Pancreas (tissue), 10 donors: ENCODE measurements at places on chromosomes 7 and 10. TPM values are rescaled to one million over a fixed set of nuclear protein-coding genes. Genes with fewer than 3 reads are reported as not detected.
A peak's percentile ranks its signal among the peaks of the same experiment; 100 is the strongest.

Gene MCM10
- total RNA-seq: 0.34 TPM

DNA sequence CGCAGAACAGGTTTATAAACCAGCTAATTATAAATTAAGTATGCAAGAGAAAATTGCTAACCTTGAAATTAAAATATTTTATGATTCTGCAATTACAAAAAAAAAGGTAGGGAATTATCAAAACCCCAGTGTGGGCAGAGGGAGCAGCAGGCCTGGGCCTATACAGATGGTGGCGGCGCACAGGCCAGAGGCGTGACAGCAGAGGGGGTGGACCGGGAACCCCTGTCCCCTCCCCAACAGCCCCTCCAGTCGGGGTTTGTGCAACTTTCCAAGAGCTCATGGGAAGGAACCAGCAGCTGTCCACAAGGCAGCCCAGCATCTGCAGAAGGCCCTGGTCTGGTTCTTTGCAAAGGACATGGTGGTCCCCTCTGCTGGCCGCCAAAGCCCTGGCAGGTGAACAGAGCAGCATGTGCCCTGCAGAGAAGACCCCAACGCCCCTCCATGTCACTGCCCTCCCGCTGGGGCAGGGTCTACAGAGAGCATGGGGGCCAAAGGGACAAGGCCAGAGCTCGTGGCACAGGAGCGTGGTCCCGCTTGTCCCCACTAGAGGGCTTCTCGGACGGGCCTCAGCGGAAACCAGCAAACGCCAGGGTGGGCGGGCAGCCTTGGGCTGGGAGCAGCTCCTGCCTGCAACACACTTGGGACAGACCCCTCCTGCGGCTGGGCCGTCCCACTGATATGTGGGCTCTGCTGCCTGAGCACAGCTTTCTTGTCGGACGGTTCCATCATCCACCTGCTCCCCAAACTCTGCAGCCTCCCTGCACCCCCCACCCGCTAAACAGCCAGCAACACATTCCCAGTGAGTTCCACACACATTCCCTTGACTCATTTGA, 75.1 kb downstream of the EBF3 start:
- peak; percentile 47 for DNase-seq

- DNase-seq: no peak
Measured at GRCh38 chr7:107932805-107933204, 41.8 kb downstream of the DLD start.

DNA sequence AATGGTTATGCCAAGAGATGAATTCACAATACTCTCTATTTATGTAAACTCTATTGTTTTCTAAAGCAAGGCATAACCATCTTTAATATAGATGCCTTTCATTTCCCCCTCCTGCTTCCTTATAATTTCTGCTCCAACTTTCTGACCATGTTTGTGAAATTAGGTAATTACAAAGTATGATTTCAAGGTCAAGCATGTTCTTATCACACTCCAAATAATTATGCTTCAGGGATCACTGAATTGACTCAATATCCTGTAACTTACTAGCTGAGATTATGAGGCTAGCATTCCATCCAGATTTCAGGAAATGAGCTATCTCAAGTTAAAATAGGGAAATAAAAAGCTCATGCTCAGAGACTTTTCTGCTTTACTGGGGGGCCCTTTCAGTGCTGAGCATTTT, 655.9 kb upstream of the IGFBP3 start:
- no peak for DNase-seq

GRCh38 chr10:79025199-79025832, 43.5 kb upstream of the ZMIZ1 start:
- peak; percentile 63 for DNase-seq

- DNase-seq: no peak
Measured at GRCh38 chr7:97009753-97010732, 4.7 kb downstream of the DLX6 start.

- no peak for DNase-seq
Measured at GRCh38 chr7:48004638-48005037, 24.3 kb downstream of the SUN3 start.

Gene PAX4
- total RNA-seq: 0.09 TPM

DNA sequence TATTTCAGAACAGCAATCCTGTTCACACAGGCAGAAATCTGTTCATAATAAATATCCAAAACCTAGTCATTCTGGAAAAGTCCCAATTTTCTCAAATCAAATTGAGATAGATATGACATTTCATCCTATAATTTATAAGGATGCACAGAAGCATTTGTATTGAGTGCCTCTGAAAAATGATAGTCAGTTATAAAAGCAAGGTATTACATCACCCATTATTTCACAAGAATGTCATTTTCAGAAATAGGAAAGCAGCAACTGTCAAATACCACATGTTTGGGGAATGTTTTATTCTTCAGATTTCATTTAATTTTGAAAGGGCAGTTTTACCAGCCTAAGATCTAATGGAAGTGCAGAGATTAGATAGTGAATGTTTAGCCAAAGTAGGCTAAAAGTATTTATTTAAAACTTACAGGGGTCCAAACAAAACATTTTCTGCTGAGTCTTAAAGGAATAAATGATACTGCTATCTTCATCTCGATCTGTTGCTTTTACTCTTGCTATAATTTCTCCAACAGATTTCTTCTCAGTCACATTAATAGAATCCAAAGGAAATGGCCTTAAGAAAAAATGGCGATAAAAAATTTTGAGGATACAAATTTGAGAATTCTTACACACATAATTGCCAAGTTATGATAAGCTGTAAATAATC, 185.8 kb downstream of the HGF start:
- no peak for DNase-seq

DNA sequence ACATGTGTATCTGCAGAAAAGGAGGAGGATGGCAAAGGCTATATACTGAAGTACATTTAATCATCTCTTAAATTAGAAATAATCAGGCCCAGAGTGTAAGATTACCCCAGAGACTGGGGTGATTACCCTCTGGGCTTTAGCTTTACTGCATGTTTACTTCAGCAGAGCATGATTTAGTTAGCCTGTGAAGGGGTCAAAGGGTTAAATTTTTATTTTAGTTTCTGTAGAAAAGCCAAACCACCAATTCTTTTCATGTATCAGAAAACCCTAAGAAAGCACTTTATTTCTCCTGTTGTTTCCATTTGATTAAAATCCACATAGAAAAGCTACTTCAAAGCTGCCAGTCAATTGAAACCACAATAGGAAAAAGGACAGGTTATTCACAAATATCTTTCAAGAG, 101.5 kb upstream of the LSM8 start:
- no peak for DNase-seq

Gene SYT15B
- 3.1 TPM for total RNA-seq

Gene GHRHR
- not detected for total RNA-seq

- no peak for DNase-seq
Measured at GRCh38 chr10:1309617-1310270, 253.6 kb downstream of the WDR37 start.

- DNase-seq: no peak
Measured at GRCh38 chr7:92602352-92603088, 12.3 kb upstream of the FAM133B start.

Gene PNLIPRP2
- total RNA-seq: 2,139 TPM

Gene CUBN
- 0.47 TPM for total RNA-seq

DNA sequence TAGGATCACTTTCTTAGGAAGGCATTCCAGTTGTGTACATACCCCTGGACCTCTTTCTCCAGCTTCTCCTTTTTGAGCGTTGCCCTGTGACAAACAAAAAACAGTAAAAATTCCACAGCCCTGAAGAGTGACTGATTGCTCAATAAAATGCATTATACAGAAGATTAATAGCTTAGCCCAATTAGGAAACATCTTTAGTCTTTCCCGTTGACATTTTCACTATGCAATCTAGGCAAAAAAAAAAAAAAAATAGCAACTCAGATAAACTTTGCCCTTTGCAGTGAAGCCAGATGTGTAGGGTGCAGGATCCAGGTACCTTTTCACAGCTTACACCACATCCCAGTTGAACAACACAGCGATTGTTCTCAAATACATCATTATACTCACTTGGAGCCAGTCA, 17.9 kb downstream of the COL28A1 start:
- DNase-seq: no peak

- no peak for DNase-seq
Measured at GRCh38 chr7:132630834-132631233, 54.6 kb upstream of the PLXNA4 start.

DNA sequence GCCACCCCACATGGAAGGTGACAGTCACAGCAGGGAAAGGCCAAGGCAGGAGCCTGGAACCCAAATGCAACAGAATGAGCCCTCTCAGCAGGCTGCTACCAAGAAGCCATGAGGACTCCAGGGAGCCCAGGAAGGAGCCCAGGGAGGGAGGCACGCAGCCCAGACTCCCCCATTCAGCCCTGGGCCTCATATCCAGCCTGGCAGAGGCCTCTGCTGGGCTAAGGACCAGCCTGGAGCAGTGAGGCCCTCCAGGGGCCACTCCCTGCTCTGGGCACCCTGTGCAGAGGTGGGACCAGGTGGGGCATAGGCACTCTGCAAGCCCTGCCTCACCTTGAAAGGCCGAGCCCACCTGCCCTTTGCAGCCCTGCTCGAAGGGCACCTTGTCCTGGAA, 25.8 kb upstream of the ZNF488 start:
- no peak for DNase-seq

Gene HOXA1
- total RNA-seq: 0.16 TPM

DNA sequence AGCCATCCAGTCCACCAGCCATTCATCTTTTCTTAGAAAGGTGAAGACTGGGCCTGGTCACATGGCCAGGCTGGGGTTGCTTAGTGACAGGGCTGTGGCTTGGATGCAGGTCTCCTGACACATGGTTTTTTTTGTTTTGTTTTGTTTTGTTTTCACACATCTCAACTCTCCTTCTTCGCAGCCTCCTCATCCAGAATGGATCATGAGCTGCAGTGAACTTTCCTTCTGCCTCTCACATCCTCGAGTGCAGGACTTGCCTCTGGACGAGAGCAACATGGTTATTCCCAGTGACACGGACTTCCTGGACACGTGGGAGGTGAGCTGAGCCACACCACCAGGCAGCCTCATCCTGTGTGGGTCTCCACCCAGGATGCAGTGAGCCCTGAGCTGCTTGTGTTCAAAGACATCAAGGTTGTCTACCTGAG, 9.5 kb downstream of the AKR1E2 start:
- no peak for DNase-seq

Gene SFTPA1
- 9.6 TPM for total RNA-seq

DNA sequence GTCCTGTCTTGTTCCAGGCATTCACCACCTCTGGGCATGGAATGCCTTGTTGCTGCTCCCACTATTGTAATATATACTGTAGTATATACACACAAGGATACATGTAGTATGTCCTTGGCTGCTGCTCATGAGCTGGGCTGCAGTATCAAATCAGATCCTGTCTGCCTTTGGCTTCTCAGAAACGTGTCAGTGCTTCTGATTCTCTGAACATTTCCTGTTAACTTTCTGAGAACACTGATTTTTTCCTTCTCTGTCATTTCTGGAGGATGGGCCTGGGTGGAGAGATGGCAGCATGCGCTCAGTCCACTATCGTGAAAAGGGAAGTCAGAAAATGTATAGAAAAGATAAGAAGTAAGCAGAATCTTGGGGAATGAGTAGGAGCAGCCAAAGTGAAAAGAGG, 12.2 kb downstream of the SFTPA2 start:
- no peak for DNase-seq

DNA sequence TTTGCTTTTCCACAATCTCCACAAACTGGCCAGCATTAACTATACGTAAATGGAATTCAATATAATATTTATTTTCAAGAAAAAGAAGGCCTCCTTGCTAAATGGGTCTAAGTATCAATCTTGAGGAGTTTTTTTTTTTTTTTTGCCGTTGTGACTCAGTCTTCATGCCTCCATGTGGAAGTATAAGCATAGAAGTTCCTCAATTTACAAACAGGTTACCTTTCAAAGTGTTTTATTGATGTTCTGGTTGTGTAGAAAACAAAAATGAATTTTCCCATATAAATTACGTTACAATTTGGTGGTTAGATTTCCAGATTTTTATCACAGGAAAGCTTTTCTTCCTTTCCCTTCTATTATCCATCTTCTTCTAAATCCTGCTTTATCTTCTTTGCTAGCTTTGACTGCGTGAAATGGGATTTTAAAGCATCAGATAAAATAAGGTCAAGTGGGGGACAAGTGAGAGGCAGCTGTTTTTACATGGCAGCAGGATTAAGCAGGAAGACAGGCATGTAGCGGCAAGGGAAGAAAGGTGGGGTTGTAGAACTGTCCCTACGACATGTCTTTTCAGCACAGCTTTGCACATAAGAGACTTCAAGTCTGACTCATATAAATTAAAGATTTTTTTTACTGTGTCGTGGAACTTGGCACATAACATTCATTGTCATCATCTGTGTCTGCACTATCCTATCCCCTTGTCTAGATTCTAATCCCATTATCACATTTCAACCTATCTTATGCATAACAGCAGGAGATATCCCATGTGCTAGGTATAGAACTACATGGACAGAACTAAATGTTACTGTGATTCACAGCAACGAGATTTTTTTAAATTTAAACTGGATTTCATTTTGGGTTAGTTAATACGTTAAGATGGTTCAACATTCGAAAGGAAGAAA, 135.3 kb upstream of the FAM3C start:
- no peak for DNase-seq

- no peak for DNase-seq
Measured at GRCh38 chr10:1133495-1134045, 77.4 kb downstream of the WDR37 start.

Gene RBP4
- 29.7 TPM for total RNA-seq

DNA sequence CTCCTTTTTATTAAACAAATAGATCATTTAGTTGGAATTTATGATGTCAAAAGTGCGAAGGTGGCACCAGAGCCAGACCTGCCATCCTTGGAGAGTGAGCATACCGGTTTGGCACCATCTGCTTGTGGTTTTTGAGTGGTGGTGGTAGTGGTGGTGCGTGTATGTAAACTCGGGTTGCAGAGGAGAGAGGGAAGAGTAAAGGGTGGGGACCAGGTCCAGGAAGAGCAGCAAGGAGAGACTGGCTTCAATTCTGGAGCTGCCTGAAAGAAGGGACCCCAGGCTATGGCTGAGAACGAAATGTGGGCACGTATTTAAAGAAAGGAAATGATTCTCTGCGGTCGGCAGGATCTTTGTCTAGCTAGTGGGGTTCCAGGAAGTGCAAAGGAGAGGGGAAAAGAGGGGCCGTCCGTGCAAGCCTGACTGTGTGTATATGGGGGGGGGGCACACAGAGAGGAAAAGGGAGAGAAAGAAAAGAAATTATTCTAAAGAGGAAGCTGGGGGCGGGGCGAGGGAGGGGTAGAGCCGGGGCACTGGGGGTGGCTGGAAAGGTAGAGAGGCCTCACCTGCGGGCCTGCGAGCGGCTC, 448 bp upstream of the GOLGA7B start:
- peak; percentile 50 for DNase-seq

GRCh38 chr10:97185326-97186058, at the start of gene SLIT1:
Gene SLIT1, minus strand, starts transcription at chr10:97185959. Its CDS starts 285 bp downstream, at chr10:97185674.
- peak; percentile 74 for DNase-seq

- DNase-seq: no peak
Measured at GRCh38 chr10:80794994-80795393, 257.3 kb downstream of the SH2D4B start.

Gene ANKRD7
- 0.92 TPM for total RNA-seq

Gene DNAH11
- total RNA-seq: 1.2 TPM

GRCh38 chr10:5199398-5199797, 2.8 kb downstream of the AKR1C4 start:
- DNase-seq: no peak

GRCh38 chr7:38299275-38299931, 26.0 kb upstream of the TARP start:
- no peak for DNase-seq
